Lower leg skin (tissue), 4 donors: ENCODE measurements at places on chromosomes 12 and 14. TPM values are rescaled to one million over a fixed set of nuclear protein-coding genes. Genes with fewer than 3 reads are reported as not detected.

DNA sequence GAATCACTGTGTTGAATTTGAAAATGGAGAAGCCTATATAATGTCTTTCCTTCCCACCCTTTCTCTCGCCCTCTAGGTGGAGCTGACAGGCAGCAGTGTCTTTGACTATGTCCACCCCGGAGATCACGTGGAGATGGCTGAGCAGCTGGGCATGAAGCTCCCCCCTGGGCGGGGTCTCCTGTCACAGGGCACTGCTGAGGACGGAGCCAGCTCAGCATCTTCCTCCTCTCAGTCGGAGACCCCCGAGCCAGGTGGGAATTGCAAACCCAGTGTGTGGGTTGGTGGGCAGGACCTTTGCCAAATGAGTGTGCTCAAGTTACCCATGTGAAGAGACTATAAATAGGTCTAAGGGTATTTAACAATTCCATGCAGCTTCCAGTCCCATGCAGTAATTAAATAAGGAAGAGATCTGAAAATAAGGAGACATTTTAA is 274.7 kb downstream of the EGLN3 start:
- no peak for DNase-seq

DNA sequence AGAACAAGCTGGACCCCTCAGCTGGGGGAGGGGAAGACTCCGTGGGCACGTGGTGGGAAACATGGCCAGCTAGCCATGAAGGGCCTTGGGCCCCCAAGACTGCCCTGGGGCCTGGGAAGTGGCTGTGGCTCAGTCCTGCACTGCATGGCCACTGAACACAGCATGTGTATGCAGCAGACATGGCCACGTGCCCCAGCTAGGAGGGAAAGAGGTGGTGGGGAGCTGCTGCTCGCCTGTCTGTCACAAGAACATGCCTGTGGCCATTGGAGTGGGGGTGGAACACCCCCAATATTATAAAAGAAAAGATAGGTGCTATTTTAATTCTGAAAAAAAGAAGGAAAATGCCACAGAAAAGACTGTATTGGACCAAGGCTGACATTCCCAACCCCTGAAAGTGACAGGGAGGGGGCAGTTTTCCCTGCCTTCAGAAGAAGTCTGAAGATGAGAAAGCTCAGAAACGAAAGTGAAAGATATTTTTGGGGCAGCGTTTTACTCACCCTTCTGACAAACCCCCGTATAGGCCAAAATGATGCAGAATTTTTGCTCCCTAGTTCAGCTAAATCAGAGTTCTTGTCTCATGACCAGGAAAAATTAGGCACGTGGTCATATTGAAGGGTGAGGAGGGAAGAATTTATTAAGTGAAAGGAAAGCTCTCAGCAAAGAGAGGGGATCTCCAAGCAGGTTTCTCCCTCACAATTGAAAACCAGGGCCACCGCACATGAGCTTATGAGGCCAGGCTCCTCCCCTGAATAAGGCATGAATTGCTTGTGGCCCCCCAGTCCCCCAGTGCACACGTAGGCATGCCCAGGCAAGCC is 35.2 kb upstream of the PCNX1 start:
- DNase-seq = no peak

DNA sequence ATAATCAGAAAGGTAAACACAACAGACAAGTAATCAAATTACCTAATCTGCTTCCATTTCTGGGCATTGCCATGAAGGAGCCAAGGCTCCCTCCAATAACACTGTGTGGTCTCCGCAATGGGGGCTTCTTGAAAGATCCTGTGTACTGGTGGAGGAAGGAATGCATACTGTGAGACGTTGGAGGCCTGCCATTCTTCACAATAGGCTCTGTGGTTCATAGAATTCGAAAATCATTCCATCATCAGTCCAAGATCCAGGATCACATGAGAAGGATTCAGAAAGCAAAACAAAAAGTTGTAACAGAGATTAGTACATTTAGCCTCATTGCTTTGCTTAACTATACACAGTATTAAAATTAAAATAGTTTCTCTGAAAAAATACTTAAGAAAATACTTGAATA is 76.3 kb downstream of the CDK17 start:
- DNase-seq = no peak

DNA sequence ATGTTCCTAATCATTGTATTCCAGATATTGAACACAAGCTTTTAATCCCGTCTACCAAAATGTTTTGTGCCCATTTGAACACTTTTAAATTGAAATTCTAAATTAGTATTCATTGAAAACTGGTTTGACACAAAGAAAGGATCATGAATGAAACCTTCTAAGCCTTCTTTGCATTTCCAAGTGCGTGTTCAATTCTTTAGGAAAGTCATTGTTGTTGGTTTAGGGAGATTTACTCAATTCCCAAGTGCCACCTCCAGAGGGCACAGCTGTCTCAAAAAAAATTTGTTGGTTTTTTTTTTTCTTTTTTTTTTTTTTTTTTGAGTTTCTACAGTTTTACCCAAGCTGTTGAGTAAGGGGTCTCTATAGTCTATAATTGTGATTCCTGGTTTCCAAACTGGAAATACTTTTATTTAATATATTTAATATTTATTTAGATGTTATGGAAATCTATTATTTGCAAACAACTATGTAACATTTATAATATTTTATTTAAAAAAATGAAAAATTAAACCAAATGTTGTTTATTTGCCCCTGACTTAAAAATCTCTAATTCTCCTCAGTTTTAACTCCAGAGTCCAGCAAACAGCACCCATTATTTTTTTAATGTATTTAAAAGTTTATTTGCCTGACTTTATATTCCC is 79.9 kb downstream of the NEDD1 start:
- no peak for DNase-seq

Gene OVCH1
- not detected for total RNA-seq
